ENCODE measurements at places on chromosomes 6 and 20. TPM values are rescaled to one million over a fixed set of nuclear protein-coding genes. Genes with fewer than 3 reads are reported as not detected.

Gene PSORS1C2
- not detected for total RNA-seq

Gene CCN5
- total RNA-seq, result not detected

Gene DEFB112
- not detected for total RNA-seq

Gene RPS6KA2
- total RNA-seq, result 43.1 TPM

Gene CCR6
- not detected for total RNA-seq

Gene C20orf144
- total RNA-seq, result 0.27 TPM

Gene FKBP1A
- 149 TPM for total RNA-seq

Gene KHDC1
- total RNA-seq, result 8.0 TPM

Gene LZTS3
- total RNA-seq, result 47.8 TPM

Gene SEL1L2
- total RNA-seq, result not detected

Measured in progenitor cell of endocrine pancreas (in vitro differentiated cells).